ENCODE measurements at places on chromosomes 11 and 22.
A peak's percentile ranks its signal among the peaks of the same experiment; 100 is the strongest.

- DNase-seq = no peak
Measured at GRCh38 chr11:76822406-76822805, 38.3 kb upstream of the ACER3 start.

- DNase-seq = no peak
Measured at GRCh38 chr22:46935506-46936377, 173.3 kb downstream of the TBC1D22A start.

DNA sequence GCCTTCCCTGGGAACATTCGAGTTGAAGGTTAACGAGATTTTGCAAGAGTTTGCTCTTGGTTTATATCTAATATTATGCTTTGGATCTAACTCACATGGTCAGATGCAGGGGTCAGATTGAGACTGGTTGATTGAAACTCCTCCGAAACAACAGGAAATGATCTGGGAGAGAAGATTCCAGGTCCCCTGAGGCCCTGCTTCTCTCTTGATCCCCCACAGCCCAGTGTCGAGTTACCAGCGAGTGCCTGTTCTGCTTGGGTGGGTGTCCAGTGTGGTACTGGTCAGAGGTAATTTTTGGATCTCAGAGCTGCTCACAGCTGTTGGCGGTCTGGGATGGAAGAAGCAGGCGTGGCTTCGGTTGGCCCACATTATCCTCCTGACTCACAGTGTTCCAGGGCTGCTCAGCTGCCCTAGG, 9.2 kb downstream of the FBLN1 start:
- no peak for DNase-seq

- DNase-seq = no peak
Measured at GRCh38 chr22:22166941-22167713, 77.5 kb upstream of the VPREB1 start.

GRCh38 chr11:75855206-75855605, 40.2 kb downstream of the UVRAG start:
- DNase-seq = no peak

- DNase-seq = no peak
Measured at GRCh38 chr11:109123816-109124787, 297.9 kb upstream of the C11orf87 start.

GRCh38 chr11:64745189-64745520, 1.2 kb upstream of the RASGRP2 start:
- peak; percentile 89 for DNase-seq

Measured in CD4-positive, alpha-beta T cell treated with Interferon alpha-2 for 1 hour (primary cell).